Anterior cingulate cortex (tissue), 58 donors: ENCODE measurements at places on chromosomes 1 and 21.

- DNase-seq = no peak
Measured at GRCh38 chr1:22206551-22207125, 63.7 kb upstream of the WNT4 start.

DNA sequence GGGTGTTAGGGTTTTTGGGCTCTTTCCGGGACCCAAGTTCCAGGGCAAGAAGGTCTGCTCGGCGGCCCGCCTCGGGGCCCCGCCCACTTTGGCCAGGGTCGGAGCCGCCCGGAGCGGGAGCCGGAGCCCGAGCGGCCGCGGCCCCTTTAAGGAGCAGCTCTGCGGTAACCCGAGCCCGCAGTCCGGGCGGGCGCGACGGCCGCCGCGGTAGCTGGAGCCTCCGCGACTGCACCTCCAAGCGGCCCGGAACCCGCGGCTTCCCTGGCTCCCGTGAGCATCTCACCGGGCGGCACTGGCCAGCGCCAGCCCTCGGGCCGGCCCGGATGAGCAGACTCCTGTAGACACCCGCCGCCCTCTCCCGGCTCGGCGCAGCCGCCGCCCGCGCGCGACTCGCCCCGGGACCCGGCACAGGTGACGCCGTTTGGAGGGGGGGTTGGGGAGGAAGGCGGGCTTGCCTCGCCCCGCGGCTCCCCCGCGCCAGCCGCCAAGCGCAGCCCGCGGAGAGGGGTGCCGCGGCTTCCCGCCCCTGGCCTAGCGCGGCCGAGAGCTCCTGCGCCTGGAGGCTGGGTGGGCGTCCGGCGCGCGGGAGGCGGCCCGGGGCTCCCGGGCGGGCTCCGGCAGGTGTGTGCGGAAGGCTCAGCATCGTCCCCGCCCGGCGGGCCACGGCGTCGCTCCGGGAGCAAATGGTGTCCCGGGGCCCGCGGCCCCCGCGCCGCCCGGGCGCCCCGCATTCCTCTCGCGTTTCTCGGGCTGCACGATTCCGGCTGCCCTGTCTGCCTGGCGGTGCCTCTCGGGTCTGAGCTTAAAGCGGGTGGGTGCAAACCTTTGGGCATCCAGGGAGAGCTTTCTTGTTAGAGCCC lies at the start of gene TLCD4:
Gene TLCD4 (plus strand): TSS at position 149 of the 860 bp plus-strand sequence. CDS start 26,547 bp downstream, outside the sequence.
- peak; percentile 42 for DNase-seq

DNA sequence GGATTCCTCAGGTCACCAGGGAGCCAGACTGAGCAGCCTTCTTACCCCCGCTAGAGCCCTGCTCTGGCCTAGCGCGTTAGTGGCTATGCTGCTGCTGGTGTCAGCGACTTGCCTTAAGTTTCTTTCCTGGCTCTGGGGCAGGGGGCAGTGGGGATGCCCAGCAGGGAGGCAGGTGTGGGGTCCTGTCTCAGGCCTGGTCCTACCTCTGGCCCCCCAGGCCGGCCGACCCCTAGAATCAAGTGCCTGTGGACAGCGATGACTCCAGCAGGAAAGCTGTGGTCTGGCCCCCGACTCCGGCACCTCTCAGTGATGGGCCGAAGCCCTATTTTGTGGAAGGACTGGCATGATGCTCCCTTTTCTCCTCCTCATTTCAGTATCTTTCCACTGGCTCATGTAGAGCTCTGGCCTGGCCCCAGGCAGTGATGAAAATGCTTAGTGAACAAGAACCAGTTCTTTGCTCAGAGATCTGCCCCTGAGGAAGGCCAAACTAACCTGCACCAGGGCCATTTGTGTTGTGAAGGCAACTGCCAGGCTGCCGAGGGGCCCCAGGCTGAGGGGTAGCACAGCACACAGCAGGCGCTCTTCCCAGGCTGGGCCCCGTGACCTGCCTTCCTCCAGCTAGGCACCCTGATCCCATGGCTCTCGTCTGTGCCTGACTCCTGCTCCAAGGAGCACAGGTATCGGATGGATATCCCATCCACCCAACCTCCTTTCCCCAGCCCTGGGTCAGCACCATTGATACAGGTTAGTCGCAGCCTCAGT lies 23.7 kb downstream of the MRPL37 start:
- no peak for DNase-seq

- no peak for DNase-seq
Measured at GRCh38 chr1:71792264-71792663, 490.1 kb downstream of the NEGR1 start.

DNA sequence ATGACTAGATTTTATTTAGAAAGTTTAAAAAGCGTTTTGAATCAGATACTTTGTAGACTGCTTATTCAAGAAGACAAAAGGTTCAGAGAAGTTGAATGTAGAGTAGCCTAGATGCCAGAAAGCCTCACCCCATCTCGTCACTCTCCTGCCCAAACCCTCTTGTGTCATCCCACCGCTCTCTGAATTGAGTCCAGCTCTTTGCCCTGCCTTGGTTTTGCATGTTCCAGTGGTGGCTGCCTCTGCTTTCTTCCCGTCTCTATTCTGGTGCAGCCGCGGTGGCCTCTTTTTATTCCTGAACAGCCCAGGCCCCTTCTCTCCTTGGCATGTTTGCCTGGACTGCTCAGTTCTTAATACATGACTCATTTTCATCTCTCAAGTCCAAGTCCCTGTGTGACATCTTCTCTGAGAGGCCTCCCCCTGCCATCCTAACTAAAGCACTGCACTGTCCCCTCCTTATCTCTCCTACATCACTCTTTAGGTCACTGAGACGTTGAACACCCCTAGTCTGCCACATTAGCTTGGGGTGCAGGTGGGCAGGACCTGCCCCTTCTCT lies 22.9 kb downstream of the PRDM2 start:
- no peak for DNase-seq

- no peak for DNase-seq
Measured at GRCh38 chr1:1946540-1946939, 27.5 kb upstream of the TMEM52 start.

- no peak for DNase-seq
Measured at GRCh38 chr21:46509741-46510502, 51.2 kb downstream of the DIP2A start.

DNA sequence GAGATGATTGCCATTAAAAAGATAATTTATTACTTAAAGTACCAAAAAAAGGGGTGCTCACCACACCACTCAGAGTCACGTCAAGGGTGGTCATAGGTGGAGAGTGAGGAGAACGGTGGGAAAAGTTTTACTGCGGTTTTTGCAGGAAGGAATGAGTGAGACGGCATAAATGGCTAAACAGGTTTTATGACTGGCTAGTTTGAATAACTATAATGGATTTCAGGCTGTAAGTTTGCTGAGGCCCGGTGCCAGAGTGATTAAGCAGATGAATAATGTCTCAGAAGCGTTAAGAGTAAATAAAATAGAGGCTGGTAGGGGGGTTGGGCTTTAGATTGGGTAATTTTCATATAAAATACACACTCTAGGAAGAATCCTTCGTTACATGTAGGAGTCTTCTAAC lies 1337.8 kb downstream of the AMY1C start:
- no peak for DNase-seq

GRCh38 chr21:41674402-41674801 lies 92.5 kb downstream of the RIPK4 start:
- DNase-seq = no peak

- DNase-seq = no peak
Measured at GRCh38 chr1:89444791-89445190, 79.8 kb upstream of the LRRC8B start.

DNA sequence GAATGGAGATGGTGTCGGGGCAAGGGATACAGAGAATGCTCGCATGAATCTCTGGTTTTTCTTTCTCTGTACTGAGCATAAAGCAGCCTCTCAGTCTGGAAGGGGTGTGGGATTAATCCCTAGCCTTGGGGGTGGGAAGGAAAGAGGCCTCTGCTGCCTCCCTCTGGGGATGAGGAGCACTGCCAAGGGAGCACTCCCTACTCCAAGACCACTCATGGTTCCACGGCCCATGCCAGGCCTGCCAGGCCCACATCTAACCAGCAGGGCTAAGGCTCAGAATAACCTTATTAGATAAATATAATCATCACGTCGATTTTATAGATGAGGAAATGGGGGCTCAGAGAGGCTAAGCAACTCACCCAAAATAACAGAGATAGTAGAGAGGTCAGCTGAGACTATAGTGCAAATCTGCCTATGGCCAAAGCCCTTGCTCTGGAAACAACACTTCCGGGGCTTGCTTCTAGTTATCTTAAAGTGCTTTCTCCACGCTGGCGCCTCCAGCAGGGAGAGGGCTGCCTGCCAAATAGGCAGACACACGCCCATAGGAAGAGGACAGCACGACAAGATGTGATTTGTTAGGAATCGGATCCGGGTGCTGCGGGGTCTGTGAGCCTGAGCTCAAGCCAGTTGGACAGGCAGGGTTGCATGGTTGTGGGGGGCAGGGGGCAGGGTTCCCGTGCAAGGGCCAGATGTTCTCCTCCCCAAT lies 522 bp downstream of the TEX35 start:
- DNase-seq = no peak

DNA sequence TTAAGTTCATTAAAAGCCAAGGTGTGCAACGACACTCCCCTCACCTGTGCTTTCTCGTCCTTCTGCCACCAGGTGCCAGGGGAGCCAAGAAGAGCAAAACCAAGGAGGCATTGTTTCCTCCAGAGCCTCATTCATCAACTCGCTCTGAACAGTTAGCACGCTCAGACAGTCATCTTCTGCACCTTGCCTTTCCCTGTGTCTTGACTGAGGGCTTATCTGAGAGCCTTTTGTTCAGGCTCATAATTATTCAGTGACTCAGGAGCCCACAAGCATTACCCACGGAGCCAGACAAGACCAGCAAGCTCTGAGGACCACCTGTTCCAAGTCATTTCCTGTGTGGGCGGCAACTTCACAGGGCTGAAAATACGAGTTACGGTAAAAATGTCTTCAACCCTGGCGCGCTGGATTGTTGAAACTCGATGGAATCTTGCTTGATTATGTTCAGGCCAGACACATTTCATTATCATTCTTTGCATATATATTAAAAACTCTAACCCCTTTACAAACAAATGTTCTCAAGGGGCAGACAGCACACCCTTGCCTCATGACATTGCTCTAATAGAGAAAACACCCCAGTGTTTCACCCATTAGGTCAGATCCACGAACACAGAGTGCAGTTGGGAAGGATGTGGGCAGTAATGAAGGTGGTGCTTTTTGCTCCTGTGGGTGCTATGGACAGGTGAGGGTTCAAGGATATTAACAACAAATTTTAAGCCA lies 89.7 kb upstream of the RUNX1 start:
- DNase-seq = no peak

GRCh38 chr1:165284454-165284853 lies 72.1 kb downstream of the LMX1A start:
- no peak for DNase-seq

DNA sequence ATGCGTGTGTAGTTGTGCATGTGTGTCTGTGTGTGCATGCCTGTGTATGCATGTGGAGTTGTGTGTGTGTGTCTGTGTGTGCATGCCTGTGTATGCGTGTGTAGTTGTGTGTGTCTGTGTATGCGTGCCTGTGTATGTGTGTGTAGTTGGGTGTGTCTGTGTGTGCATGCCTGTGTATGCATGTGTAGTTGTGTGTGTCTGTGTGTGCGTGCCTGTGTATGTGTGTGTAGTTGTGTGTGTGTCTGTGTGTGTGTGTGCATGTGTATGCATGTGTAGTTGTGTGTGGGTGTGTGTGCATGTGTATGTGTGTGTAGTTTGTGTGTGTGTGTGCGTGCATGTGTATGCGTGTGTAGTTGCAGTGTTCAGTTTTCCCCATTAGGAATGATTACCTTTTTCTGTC lies 162.0 kb downstream of the URB2 start:
- DNase-seq = no peak

GRCh38 chr1:187003353-187003752 lies 174.6 kb downstream of the PLA2G4A start:
- DNase-seq = no peak

- DNase-seq = no peak
Measured at GRCh38 chr1:116666187-116667077, 1.1 kb downstream of the IGSF3 start.

GRCh38 chr1:38296047-38296446 lies 249.5 kb upstream of the POU3F1 start:
- no peak for DNase-seq

DNA sequence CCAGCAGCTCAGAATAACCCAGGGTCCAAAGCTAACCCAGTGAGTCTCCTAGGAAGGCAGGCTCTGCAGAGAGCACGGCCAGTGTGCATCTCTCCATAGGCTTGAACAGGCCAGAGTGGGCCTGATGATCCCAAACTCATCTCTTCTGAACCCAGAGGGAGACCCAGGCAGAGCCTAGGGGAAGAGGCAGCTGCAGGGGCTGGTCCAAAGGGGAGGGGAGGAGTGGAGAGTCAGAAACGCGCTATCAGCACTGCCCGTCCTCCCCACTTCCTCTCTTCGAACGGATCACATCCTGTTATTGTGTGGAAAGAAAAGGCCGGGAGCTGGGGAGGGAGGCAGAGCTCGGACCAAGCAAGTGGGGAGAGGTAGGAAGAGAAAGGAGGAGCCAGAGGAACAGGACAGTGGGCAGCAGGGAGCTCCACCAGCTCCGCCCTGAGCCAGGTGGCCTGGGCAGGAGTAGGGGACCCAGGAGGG lies 20.2 kb downstream of the TAL1 start:
- DNase-seq = no peak

- DNase-seq = no peak
Measured at GRCh38 chr1:183633676-183634343, 1.8 kb downstream of the ARPC5 start.

- DNase-seq = no peak
Measured at GRCh38 chr1:116578581-116578980, 7.8 kb upstream of the CD58 start.

- no peak for DNase-seq
Measured at GRCh38 chr1:230327892-230328284, 98.2 kb downstream of the PGBD5 start.

GRCh38 chr1:226884116-226884625 lies 13.8 kb downstream of the PSEN2 start:
- no peak for DNase-seq

DNA sequence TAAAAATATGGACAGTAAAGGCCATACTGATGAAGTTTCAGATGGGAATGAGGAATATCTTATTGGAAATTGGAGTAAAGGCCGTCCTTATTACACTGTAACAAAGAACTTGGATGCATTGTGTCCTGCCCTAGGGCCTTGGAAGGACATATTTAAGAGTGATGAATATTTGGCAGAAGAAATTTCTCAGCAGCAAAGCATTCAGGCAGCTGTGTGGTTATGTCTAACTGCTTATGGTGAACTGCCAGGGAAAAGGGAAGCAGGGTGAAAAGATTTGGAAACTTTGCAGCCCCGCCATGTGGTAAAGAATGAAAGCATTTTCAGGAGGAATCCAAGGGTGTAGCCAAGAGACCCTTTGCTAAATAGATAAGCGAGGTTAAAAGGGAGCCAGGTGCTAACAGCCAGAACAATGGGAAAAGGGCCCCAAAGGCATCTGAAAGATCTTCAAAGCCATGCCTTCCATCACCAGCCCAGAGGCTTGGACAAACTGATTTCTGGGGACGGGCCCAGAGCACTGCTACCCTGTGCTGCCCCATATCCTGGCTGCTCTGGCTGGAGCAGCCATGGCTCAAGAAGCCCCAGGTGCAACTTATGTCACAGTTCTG lies 200.0 kb downstream of the PTPRU start:
- no peak for DNase-seq

- DNase-seq = no peak
Measured at GRCh38 chr1:23824711-23825075, 536 bp downstream of the HMGCL start.
